HuH-7 (cell line): ENCODE measurements at places on chromosomes 16 and 17.
A peak's percentile ranks its signal among the peaks of the same experiment; 100 is the strongest.

DNA sequence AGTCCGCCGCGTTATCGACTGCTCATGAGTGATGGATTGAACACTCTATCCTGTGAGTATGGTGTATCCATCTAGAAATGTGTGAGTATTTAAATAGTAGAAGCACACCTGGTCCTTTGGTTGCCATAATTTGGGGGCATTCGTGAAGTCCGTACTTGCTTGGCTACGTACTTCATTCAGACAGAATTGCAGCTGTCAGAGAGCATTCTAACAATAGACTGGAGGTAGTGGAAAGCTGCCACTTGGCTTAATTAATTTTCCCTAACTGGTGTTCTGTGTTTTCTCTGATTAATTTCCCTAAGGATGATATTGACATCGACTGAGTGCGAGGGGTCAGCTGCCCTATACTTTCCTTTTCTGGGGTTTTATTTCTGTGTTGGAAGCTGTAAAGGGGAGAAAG is 14.1 kb downstream of the RPA1 start:
- DNase-seq: no peak

DNA sequence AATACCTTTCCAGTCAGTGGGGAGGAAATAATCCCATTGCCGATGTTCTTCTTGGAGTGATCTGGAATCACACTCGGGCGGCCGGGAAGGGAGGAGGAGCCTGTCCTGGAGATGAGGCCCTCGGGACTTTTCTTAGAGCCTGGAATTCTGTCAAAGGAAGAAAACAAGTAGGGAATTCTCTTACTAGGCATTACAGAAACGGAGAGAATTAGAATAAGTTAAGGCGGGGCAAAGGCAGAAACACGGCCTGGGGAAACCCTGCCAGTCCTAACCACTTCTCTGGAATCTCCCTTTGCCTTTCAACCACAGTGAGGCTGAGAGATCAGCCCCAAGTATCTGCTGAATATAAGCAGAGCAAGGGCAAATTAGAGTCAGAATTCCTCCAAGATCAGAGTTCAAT is 27.8 kb downstream of the USP36 start:
- no peak for DNase-seq

DNA sequence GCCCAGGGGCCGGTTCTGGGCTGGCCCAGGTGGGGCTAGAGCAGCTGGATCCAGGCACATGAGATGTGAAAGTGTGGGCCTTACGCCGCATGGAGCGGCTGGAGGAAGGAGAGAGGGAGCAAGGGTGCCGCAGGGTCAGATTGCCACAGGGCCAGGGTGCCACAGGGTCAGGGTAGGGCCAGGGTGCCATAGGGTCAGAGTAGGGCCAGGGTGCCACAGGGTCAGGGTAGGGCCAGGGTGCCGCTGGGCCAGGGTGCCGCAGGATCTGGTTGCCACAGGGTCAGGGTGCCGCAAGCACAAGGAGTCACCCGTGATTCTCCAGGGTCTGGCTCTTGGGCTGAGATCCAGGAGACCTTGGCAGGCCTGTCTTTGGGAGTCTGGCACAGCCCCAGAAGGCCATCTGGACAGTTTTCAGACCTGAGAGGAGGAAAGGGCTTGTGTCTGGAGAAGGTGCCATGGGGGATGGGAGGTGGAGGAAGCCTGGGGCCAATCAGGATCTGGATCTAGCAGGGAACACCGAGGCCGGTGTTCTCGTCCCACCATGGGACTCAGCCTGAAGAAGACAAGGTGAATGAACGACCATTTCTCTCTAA is 13.1 kb upstream of the LASP1NB start:
- DNase-seq: no peak

DNA sequence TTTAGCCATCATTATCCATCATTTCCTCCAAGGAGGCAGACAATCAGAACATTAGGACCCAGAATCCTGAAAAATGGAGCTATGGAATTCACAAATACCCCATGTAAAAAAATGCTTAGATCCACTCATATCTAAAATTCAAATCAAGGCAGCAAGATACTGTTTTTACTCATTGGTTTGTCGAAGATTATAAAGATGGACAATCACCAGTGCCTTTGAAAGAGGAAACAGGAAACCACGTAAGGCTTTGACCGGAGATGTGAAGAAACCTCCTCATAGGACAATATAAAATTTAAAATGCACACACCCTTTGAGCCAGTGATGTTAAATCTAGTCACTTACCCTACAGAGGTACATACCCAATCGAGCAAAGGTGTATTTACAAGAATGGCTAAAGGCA is 130.0 kb downstream of the XYLT1 start:
- no peak for DNase-seq

GRCh38 chr17:2924211-2924610 is 128.0 kb downstream of the RAP1GAP2 start:
- no peak for DNase-seq

DNA sequence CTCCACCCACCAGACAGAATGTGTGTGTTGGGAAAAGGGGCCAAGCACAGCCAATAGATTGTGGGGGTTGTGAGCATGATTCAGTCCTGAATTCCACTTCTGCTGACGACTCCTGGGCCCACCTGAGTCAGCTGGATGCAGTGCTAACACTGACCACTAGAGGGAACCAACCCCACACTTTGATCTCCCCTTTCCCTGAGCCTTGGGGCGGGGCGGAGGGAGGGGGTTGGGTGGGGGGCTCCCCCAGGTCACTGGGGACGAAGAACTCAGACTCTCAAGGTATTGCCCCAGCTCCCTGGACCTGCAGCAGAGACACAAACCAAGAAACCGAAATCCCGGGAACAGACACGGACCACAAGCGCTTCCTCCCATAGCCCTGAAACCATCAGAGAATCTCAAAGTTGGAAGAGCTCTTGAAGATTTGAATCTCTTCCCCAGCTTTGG is 621 bp upstream of the CSHL1 start:
- peak; percentile 53 for DNase-seq

DNA sequence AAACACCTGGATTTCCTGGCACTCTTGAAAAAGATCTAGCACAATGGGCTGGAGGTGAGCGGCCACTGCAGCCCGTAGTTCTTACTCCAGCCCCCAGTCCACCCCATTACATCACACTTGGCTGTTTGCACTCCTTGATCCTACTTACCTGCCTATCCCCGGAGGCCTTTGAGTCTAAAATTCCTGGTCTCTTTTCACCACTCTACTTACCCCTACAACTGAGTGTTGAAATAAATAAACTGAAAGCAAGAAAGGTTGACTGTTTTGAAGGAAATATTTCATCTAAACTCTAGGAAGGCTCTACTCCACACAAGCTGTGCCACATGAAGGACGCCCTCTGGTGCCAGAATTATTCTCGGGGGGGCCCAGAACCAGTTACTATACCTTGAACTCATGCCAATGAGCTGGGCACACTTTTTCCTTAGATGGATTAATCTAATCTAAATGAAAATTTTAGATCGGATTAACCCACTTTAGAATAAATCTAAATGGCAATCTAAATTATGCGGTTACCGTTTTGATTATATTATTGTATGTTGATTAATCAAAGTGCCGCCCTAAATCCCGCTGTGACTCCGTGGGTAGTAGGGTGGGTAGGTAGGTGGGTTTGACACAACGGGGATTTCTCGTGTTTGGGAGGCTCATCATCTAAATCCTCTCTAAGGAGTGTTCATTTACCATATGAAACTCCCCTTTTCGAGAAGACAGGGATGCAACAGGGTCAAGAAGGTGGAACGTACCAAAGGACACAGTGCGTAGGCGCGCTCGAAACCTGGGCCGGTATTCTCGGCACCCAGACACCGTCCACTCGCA is 651 bp upstream of the EIF1 start:
- DNase-seq: no peak

DNA sequence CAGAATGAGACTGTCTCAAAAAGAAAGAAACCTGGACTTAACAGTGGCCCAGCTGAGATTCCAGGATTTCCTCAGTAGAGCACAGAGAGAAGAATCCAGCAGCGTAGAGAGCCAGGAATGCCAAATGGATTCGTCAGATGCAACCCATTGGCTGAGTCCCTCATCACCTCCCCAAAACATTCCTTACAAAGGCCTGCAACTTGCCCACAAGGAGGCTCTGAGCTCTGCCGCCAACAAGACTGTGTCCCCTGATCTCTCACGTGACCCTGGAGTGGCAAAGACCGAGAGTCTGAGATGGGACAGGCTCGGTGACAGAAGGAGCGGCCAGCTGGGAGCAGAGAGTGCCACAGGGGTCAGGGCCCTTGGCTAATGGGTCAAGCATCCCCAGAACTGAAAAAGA is 6.9 kb upstream of the CHMP6 start:
- no peak for DNase-seq

- no peak for DNase-seq
Measured at GRCh38 chr17:22270381-22270780, 578.1 kb downstream of the KCNJ18 start.

DNA sequence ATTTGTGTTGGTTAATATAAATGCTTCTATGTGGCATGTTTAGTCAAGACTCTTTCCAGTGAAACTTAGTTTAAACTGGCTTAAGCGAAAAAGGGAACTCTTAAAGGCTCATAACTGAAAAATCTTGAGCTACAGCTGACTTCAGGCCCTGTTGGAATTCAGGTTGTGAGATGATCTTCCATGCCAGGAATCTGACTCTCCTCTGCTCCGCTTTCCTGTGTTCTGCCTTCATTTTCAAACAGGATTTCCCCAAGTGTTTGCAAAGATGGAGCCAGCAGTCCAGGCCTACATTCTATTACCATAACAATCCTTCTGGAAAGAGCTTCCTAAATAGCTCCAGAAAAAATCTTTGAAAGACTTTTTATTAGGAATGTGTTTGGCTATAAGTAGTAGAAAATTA is 134.9 kb downstream of the NLK start:
- DNase-seq: no peak

DNA sequence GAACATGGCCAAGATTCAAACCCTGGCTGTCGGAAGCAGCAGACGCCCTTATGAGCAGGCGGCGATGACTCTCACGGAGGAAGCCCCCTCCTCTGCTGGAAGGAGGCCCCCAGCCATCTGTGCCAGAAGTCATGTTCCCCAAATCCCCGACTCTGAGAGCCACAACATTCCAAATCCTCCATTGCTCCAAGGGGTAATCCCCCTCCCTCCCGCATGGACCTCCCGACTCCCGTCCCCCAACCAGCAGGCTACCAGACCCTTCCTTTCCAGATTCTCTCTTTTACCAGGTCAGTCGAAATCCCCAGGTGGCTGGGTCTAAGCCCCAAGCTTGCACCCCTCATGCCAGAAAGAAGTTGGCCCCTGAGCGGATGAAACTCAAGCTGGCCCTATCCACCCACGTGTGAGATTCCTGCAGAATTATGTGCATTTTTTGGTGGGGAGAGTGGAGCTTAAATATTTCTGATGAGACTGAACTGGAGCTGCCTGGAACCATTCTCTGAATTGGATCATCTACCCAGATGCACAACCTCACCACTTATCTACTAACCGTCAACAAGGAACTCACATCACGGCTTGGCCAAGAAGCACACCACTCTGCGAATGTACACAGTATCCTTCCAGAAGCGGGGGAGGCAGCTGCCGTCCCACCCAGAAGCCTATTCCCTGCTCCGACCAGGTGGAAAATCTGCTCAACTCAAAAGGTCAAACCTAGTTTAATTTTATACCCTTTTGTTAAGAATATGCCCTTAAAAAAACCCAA is 283.5 kb downstream of the C16orf95 start:
- no peak for DNase-seq

DNA sequence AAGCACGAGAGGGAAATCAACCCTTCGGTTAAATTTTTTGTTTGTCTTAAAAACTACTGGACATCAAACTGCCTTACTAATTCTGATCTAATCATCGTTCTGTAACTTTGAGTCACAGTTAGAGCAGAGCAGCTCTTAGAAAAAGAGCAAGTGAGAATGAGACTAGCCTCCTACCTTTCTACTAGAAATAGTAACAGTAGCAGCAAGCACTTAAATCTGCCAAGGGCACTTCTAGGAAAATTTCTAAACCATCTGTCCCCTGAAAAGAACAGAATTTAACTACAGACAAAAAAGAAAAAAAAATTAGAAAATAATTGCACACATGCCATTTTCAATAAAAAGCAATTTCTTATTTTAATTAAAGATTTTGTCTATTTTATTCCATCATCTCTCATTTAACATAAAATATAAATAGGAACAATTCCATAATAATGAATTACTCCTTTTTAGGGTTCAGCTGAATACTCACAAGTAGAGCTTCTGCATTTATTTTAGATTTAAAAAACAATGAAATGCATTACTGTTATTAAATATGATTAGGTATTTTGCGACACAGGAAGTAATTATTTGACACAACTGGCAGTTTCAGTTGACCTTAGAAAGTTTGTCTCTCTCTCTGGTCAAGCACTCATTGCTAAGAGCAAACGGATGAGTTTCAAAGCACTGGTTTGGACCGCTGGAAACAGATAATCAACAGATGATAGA is 250.8 kb upstream of the SOX9 start:
- no peak for DNase-seq

DNA sequence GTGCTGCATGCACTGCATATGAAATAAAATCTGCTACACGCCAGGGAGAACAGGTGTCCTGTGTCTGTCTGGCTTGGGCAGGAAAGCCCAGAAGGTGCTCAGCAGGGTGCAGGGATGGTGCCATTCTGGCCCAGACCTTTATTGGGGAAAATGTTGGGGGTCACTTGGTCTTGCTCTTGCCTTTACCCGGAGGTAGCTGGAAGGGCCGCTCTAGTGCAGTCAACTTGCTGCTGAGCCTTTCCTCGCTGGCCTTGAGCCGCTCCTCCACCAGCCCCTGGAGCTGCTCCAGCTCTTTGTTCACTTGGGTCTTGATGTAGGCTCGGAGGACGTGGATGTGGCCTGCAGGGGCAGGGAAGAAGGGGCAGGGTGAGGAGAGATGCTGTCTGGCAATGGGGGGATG is 4.5 kb downstream of the CFAP119 start:
- no peak for DNase-seq

DNA sequence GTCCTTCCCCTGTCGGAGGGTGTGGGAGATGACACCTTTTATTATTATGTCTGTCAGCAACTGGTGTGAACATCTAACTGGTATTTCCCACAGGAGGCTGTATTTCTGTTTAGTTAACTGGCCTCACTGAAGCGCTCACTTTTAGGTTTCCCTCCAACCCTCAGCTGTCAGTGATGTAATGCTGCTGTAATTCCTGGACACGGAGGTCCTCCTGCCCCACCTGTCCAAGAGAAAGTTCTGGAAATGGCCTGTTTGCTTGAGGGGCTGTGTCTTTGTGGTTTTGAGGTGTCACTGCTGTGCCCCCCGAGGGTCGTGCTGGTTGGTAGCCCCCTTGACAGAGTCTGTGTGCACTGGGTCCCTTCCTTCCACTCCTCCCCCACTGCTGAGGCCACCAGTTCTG is 11.5 kb downstream of the KCNJ12 start:
- DNase-seq: no peak

GRCh38 chr16:82682767-82683166 is 56.0 kb downstream of the CDH13 start:
- DNase-seq: no peak
